ENCODE measurements at places on chromosomes 6 and 20.
A peak's percentile ranks its signal among the peaks of the same experiment; 100 is the strongest.

DNA sequence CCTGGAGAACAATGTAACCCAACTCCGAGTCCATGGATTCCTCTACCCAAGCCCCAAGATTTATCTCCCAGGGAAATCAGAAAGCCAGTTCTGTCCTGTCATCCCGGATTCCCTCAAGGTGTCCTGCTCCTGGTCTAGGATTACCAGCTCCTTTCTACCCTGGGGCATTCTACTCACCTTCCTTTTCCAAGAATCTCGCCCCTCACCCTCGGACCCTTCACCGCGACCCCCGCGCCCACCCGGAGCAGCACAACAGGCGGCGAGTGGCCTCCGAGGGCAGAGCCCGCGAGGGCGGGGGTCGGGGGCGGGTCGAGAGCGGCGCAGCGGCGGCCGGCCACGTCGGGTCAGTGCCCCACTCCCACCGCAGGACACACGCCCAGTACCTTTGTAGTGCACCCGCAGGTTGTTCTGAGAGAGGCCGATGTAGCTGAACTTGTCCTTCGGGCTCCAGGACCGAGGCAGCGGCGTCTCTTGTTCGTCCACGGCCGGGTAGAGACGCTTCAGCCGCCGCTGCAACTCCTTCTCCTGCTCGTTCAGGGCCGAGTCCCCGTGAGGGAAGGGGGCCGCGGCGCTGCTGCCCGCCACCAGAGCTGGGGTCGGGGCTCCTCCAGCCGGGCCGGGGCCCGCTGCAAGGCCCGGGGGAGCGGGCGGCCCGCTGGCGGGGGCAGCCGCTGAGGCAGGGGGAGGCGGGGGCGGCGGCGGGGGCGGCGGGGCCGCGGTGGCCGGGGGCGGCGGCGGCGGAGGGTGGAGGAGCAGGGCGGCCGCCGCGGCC, 897 bp downstream of the RANBP9 start:
- DNase-seq: no peak

GRCh38 chr6:142387997-142388815, 86.4 kb downstream of the ADGRG6 start:
- no peak for DNase-seq

GRCh38 chr6:33958526-33959328, 154.9 kb upstream of the MLN start:
- DNase-seq: no peak

GRCh38 chr6:37512400-37513011, 12.8 kb upstream of the CCDC167 start:
- DNase-seq: no peak

DNA sequence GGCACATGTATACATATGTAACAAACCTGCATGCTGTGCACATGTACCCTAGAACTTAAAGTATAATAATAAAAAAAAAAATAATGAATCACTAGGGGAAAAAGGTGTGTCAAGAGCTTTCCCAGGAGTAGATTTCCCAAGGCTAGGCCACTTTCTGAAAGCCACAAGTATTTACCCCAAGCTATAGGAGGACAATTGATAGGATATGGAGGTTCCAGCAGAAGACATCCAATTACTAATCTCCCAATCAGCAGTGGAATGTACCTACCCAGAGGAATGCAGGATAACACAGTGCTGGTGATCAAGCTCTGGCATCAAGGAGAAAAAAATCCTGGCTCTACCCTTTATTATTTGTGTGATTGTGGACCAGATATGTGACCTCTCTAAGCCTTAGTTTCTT, 562.7 kb downstream of the RFPL4B start:
- DNase-seq: no peak

DNA sequence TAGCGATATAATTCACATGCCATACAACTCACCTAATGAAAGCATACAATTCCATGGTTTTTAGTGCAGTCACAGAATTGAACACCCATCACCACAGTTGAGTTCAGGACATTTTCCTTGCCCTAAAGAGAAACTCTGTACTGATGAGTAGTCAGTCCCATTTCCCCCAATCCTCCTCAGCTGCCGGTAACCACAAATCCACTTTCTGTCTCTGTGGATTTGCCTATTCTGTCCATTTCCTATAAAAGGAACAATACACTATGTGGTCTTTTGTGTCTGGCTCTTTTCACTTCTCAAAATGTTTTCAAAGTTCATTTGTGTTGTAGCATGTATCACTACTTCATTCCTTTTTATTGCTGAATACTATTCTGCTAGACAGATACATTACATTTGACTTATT, 67.9 kb upstream of the TGM3 start:
- DNase-seq: no peak

- no peak for DNase-seq
Measured at GRCh38 chr20:58054780-58055373, 173.6 kb downstream of the ANKRD60 start.

GRCh38 chr20:15496501-15497039, 1076.7 kb downstream of the KIF16B start:
- no peak for DNase-seq

- no peak for DNase-seq
Measured at GRCh38 chr6:25346064-25346463, 66.9 kb downstream of the CARMIL1 start.

GRCh38 chr6:144434308-144434990, 149.3 kb downstream of the UTRN start:
- peak; percentile 81 for DNase-seq

DNA sequence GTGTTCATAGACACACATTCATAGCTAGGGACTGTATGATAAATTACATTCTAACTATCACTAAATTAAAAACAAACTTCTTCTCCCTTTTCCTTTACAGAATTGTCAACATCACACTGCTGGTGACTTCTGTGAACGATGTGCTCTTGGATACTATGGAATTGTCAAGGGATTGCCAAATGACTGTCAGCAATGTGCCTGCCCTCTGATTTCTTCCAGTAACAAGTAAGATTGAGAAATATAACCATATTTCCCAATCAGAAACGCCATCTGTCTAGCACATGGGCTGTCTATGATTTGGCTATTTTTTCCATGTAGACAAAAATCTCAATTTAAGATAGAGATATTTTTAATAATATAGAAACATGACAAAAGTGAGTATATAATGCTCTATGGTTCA, 367.7 kb downstream of the ARHGAP18 start:
- DNase-seq: no peak

DNA sequence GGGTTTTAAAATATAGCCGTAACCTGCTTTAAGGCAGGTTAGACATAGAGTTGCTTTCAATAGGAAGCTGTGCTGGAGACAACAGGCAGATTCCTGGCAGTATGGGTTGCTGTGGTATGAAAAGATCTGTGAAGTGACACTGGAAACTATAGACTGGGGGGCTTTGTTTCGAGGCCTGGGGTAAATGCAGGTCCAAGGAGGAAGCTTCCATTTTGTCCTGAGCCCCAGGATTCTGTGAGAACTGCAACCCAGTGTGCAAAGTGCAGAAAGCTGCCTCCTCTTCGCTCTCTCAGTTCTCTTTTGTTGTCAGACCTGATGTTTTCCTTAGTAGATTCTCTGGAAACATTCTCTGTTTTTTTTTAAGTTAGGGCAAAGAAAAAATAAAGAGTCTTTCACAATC, 86.9 kb downstream of the LYRM4 start:
- DNase-seq: no peak

- no peak for DNase-seq
Measured at GRCh38 chr6:34044945-34045595, 100.8 kb downstream of the GRM4 start.

DNA sequence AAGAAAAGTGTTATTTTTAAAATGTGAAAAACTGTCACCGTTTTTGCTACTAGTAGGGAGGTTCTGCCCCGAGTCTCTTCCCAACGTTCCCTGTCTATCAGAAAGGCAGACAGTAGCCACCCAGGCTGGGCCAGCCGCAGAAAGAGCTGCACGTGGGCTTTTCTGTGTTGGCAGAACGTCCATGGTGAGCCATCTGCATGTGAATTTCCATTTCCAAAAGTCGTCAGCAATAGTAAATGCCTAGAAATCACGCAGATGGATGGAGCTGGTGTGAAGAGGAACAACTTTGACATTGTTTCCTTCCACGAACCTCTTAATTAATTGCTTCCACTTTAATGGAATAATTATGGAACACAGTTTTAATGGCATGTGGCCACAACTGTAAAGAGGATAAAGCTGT, 97.5 kb downstream of the FAM120B start:
- no peak for DNase-seq

DNA sequence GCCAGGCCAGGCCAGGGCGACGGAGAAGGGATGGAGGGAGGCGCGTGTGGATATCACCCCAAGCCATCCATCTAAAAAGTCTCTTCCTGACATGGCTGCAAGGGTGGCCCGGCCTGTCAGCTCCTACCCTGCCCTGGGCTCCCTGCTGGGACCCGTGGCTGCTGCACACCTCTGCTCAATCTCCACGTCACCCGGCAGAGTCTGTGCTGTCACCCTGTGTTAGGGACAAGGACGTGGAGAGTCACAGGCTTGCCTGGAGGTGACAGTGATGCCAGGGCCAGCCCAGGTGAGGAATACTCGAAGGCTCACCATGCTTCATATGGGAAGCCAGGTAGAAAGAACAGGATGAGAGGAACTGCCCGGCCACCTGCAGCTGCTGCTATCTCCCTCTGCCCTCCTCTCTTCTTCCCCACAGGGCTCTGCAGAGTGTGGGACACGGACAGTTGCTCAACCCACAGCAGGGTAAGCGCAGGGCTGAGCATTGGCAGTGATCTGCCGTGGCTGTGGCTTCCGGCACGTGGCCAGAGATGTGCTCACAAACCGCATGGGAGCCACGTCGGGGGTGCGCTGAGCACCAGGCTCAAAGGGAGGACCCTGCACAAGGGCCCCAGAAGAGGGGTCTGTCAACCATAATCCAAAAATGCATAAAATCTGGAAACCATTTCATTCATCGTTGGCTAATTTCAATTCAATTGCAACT, 214.3 kb downstream of the DLL1 start:
- DNase-seq: no peak

DNA sequence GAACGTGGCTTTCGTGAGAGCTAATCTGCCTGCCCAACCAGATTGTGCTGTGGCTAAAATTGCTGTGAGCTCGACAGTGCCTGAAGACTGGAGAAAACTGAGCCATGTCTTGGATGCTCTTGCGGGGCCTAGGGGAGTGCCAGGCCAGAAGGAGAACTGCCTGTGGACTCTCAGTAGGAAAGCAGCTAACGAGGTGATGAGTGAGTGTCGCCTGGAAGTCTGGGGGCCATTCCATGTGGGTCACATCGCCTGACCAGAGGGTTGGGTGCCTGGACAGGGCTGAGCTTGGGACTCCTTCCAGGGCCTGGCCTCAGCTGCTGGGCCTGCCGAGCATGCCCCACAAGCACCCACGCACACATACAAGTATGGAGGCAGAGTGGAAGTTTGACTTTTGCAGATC, 166.5 kb downstream of the VEGFA start:
- no peak for DNase-seq

- no peak for DNase-seq
Measured at GRCh38 chr6:154143753-154144152, 104.7 kb downstream of the OPRM1 start.

- DNase-seq: peak; percentile 83
Measured at GRCh38 chr6:129709769-129710449, at the start of gene ARHGAP18. Gene ARHGAP18 (minus strand): TSS chr6:129710177. CDS start chr6:129710136, 41 bp downstream.

- DNase-seq: no peak
Measured at GRCh38 chr6:157989541-157990289, 8.1 kb downstream of the SYNJ2 start.

- no peak for DNase-seq
Measured at GRCh38 chr6:20673458-20673857, 139.2 kb downstream of the CDKAL1 start.

Data from pulmonary artery endothelial cell (primary cell).